Common myeloid progenitor, CD34-positive (primary cell): ENCODE measurements at places on chromosomes 5 and 9.

GRCh38 chr9:21244836-21245235 lies 5.0 kb upstream of the IFNA14 start:
- DNase-seq, result peak; percentile 58

DNA sequence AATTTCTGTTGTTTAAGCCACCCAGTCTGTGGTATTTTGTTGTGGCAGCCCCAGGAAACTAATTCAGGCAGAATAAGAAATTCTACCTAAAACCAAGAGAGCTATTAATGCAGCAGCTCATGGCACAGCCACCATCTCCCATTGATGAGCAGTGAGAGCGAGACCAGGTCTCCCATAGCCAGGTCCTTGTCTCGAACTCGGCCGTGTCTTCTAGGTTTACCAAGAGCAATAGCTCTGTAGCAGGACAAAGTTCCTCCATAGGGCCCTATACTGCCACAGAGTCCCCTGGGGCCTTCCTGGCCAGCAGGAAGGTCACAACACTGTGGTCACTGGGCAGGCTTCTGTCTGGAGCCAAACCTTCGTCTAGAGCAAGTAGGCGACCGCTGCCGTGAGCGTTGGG lies 34.5 kb upstream of the TJP2 start:
- no peak for DNase-seq

DNA sequence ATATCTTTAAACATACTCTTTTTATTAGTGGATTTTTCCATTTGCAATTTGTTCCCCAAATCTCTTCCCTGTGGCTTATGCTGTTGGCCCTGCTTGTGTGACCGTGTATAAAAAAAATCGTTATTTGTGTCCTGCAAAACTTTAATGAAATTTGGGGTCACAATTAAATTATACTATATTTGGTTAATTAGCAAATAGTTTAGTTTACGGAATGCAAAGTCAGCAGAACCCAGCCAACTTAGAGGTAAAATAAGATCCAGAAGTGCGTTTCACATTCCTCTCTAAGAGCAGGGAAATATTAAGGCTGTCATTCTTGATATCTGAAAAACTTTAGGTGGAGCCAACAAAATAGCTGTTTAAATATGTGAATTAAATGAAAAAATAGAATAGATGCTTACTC lies 2023.5 kb upstream of the WWC1 start:
- DNase-seq, result no peak

DNA sequence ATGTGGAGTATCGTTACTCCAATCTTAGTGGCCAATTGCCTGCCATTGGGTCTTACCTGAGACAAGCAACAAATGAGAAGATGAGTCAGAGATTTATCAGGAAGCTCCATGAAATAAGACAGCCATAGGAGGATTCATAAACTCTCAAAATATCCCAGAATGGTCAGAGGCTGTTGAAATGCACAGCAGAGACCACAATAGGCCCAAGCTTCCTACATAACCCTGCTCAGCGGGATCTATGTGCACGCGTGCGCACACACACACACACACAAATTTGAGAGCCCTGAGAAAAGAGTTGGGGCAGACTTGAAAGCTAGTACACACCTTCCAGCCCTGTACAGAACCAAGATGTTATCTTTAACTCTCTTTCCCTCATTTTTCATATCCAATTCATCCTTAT lies 9.8 kb downstream of the UIMC1 start:
- DNase-seq, result no peak

- no peak for DNase-seq
Measured at GRCh38 chr5:127296321-127296720, 5.7 kb downstream of the MEGF10 start.

GRCh38 chr5:56264417-56265025 lies 31.4 kb upstream of the ANKRD55 start:
- peak; percentile 59 for DNase-seq

- no peak for DNase-seq
Measured at GRCh38 chr5:22329683-22330082, 523.5 kb downstream of the CDH12 start.

DNA sequence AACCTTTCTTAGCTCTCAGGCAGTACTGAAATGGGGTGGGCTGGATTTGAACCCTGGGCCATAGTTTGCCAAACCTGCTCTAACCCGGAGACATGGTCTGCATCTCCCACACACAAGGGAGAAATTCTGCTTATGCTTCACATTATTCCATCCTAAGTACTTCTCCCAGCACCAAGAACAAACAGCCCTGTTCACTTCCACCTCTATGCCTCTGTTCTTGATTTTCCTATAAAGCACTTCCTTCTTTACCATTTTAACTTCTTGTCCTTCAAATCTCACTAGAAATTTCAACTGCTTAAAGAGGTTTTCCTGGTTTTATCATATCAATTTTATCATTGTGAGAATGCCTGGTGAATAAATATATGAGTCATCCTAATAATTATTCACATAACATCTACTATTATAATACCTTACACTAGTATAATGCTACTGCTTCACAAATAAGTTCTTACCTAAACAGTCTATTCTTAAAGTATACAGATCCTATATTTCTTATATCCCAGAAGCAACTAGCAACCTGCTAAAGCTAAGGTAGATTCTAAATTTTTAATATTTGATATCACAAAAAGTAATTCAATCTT lies 12.7 kb downstream of the FEM1C start:
- DNase-seq, result no peak

DNA sequence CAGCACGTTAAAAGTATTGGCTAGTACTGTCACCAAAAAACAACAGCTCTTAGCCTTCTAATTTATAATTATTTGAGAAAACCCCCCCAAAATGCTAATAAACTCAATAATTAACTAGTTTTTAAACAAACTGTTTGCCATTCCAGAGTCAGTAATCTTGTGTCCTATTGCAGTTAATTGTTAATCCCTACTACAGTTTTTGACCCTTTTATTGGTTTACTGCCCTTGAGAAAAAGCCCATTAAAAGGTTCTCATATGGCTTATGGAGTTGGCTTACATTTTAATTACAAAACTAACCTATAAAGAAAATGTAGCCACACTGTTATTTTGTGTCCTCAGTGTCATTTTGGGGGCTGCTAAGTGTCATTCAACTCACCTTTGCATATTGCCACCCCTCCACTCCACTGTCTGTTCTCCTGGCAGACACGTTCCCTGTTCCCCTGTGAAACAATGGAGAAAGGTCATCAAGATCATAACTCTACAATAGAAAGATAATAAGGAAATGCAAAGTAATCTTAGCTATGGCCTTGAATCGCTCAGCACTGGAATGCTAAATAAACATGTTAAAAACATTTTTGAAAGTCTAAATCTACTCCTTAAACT lies 51.6 kb upstream of the TXNDC8 start:
- no peak for DNase-seq

- no peak for DNase-seq
Measured at GRCh38 chr5:132629230-132629944, 28.6 kb upstream of the IL13 start.

DNA sequence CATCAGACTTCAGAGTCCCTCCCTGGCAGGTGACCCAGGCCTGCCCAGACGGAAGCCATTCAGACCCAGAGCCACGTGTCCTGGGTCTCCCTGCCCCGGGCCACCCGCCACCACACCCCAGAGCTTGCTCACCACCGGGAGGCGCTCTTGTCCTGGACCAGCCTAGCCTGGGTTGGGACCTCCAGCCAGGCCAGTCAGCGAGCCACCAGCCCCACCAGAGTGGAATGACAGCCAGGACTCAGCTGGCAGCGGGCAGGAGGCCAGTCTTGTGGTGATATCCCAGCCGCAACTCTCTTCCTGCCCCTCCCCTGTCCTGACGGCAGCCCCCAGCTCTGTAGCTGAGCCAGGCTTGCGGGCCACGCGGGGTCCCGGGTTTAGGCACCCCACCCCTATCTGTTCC lies 1.7 kb upstream of the PTGDS start:
- peak; percentile 82 for DNase-seq

DNA sequence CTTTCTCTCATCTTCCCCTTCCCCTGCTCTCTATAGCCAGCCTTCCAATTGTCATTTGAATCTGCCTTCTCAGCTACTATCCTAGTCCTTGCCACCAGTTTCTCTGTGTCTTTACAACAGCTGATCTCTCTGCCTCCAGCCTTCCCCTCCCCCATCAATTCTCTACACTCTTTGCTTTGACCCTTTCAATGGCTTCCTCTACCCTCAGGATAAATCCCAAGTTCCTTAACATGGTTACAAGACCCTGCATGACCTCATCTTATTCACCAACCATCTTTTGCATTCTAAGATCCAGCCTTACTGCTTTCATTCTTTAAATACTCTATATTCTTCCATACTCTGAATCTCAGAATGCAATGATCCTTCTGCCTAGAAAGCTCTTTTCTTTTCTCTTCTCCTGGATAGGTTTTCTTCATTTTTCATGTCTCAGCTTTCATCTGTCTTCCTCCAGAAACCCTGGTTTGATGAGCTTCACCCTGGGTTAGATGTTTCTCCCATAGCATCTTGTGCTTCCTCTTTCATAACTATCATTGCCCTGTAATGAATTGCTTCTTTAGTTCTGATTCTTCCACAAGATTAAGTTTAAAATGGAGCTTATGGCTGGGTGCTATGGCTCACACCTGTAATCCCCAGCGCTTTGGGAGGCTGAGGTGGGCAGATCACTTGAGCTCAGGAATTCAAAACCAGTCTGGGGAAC lies 58.6 kb upstream of the ZSWIM6 start:
- DNase-seq, result no peak

DNA sequence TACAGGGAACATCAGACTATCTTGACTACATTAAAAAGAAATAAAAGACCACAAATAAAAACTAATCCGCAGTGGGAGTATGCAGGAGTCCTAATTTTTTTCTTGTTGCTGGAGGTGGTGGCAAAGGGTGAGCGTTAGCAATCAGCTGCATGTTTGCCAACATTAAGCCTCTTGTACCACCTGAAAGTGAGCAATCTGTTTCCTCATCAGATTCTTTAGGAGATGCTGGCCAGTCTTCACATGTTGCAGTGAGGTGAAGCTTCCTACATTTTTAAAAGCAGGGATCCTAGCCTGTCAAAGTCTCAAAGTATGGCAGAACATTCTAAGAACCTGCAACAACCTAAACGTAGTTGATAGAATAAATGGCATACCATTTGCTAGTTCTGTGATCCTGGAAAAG lies 162.2 kb upstream of the MEF2C start:
- no peak for DNase-seq

- DNase-seq, result no peak
Measured at GRCh38 chr5:100299261-100299660, 235.9 kb upstream of the FAM174A start.

GRCh38 chr5:115946655-115947054 lies 15.6 kb upstream of the LVRN start:
- DNase-seq, result no peak

- no peak for DNase-seq
Measured at GRCh38 chr9:125687163-125687863, 19.7 kb downstream of the MAPKAP1 start.

- no peak for DNase-seq
Measured at GRCh38 chr9:109100543-109101201, 19.1 kb downstream of the TMEM245 start.

GRCh38 chr5:176408590-176408989 lies 7.7 kb downstream of the CLTB start:
- no peak for DNase-seq

DNA sequence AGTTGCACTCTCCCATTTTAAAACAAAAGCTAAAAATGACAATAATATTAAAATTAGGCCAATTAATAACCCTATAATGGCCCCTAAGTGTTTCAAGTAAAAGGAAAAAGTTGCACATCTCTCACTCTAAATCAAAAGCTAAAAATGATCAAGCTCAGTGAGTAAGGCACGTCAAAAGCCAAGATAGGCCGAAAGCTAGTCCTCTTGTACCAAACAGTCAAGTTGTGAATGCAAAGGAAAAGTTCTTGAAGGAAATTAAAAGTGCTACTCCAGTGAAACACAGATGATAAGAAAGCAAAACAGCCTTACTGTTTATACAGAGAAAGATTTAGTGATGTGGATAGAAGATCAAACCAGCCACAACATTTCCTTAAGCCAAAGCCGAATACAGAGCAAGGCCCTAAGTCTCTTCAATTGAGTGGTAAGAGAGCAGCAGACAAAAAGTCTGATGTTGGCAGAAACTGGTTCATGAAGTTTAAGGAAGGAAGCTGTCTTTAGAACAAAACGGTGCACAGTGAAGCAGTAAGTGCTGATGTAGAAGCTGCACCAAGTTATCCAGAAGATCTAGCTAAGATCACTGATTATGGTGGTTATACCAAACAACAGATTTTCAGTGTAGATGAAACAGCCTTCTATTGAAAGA lies 144.1 kb upstream of the ACOT12 start:
- DNase-seq, result no peak

DNA sequence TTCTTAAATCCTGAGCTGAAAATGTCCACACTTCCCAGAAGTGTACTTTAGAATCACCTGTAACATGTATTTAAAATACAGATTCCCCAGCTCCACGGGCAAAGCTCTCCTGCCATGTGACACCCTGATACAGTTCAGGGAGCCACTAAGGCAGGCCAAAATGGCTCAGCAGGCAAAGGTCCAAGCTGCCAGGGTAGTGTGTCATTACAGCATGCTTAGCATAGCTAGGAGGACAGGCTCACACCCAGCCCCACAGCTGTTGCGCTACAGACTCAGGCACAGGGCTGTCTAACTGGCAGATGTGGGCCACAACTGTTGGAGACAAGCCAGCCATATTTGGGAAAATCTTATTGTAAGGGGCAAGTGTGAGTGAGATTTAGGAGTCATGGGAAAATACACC lies 73.0 kb downstream of the C9orf85 start:
- no peak for DNase-seq

- no peak for DNase-seq
Measured at GRCh38 chr5:58069016-58069705, 390.7 kb downstream of the PLK2 start.

GRCh38 chr9:4048441-4048840 lies 251.4 kb downstream of the GLIS3 start:
- DNase-seq, result no peak

- DNase-seq, result no peak
Measured at GRCh38 chr9:125415583-125416460, 154.2 kb downstream of the GAPVD1 start.
